ENCODE measurements at places on chromosomes 11 and 22.

GRCh38 chr11:78351193-78351592 is 66.4 kb downstream of the GAB2 start:
- DNase-seq, result no peak

DNA sequence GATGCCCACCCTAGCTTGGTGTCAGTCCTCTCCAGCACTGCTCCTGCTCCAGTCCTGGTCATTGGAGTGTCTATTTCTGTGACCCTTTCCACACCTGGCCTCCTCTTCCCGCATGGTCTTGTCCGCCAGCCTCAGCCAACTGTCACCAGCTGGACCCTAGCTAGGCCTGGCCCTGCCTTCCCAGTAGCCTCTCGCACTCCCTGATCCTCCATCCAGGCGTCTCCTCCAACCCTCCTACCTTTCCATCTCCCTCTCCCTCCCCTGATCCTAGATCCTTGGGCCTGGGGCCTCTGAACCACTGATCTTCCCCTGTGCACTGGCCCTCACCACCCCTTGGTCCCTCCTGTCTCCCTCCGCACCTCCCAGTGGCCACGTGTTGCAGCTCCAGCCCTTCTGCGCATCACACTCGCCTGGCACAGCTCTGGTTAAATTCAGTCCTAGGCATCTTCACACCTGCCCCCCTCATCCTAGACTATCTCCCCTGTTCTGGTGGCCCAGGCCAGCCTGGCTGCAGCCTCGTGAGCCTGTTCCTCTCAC is 9.9 kb downstream of the SYNGR1 start:
- DNase-seq, result no peak

DNA sequence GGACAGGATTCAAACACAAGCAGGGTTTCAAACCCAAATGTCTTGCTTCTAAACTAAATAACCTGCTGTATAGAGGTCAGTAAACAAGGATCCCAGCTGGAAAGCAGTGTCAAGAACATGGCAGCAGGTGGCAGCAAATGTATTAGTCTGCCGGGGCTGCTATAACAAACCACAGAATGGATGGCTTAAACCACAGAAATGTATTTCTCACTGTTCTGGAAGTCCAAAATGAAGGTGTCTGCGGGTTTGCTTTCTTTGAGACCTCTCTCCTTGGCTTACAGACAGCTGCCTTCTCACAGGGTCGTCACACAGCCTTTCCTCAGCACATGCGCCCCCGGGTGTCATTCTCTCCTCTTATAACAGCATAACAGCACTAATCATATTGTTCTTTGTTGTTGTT is 65.1 kb upstream of the LRRC55 start:
- no peak for DNase-seq

DNA sequence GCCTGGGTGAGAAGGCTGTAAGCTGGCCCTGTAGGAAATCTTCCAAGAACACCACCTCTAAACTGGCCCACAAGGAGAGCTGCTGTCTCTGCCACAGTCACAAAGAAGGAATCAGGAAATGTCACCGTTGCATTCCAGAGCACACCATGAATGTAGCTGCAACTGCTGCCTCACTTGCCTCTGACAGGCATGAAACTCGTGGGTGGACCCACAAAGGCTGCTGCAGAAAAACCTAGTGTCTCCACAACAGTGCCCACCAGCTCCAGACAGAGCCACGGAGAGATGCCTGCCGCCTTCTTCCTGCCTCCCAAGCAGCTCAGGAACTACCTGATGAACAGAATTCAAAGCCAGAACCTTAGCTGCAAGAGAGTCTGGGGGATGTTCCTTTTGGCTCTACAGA is 10.5 kb downstream of the DNAJB13 start:
- no peak for DNase-seq

- no peak for DNase-seq
Observed at GRCh38 chr22:45073064-45073463, 63.3 kb upstream of the PHF21B start.
